ENCODE measurements at places on chromosomes 2 and 18.
A peak's percentile ranks its signal among the peaks of the same experiment; 100 is the strongest.

- peak; percentile 53 for DNase-seq
Observed at GRCh38 chr18:36015629-36016028, 43.1 kb downstream of the RMP24 start.

DNA sequence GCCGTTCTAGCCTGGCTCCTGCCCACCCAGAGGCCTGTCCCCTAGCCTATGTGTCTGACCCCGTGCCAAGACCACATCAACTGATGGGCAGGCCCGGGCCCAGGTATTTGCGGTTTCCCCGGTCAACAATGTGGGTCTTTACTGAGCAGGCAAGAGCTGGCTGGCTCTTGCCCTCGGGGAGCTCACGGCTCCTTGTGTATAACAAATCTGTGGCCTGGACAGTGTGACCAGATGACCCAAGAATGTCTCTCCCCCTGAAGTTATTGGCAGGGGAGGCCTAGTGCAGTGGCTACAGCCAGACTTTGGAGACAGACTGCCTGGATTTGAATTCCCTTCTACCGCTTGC, 179.6 kb downstream of the KLHL29 start:
- DNase-seq, result no peak

DNA sequence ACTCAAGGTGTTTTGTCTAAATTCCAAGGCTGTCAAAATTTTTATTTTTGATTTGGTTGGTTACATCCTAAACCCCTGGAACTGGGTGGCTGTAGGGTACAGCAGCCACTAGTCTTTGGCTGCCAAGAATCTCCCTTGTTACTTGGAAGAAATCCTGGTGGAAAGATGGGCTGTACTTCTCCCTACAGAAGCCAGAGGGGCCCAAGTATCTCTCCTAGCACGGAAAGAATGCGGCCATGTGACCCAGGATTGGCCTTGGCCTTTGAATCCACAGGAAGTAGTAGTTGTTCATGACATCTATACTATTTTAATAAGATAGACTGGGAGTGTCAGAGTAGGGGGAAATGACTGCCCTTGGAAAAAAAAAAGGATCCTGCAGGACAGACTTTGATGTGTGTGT, 54.4 kb upstream of the MYO3B start:
- no peak for DNase-seq

DNA sequence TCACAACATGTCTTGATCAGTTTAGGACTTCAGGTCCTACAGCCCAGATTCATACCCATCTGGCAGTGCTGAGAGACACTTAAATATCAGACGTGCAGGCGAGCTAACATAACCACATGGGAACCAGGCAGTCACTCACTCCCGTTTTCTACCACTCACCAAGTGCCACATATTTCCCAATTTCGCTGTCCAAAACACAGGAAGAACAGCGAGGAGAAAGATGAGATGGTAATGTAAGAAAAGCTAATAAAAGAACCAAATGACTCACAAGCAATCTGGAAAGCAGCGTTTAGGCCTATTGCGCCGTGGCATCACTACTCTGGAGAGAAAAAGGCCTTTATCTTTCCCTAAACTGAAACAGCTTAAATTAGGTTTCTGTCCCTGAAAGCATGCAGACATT, 647.8 kb upstream of the SLC39A10 start:
- DNase-seq, result no peak

- DNase-seq, result no peak
Observed at GRCh38 chr2:8067784-8068336, 614.0 kb upstream of the ID2 start.

DNA sequence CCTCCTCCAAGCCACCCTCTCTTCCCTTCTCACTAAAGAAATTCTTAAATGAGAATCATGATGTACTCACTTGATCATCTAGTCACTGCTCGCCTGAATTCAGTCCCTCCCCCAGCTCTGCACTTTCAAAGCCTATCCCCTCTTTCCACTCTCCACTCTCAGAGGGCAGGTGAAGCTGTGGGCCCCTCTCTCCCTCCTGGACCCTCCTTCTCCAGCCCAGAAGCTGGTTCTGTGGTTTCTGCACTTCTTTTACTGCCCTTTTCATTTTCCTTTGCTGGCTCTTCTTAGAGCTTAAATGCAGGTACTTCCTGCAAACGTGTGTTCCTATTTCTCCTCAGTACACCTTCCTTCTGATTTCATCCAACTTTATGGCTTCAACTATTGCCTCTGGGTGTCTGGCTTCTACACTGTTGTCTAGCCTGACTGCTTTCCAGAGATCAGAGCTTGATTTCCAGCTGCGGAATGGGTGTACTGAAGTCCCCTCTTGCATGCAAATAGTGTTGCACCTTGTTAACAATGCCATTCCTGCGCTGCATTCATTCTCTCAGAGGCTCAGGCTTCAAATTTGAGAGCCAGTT, 15.3 kb upstream of the TXNDC2 start:
- DNase-seq, result no peak

DNA sequence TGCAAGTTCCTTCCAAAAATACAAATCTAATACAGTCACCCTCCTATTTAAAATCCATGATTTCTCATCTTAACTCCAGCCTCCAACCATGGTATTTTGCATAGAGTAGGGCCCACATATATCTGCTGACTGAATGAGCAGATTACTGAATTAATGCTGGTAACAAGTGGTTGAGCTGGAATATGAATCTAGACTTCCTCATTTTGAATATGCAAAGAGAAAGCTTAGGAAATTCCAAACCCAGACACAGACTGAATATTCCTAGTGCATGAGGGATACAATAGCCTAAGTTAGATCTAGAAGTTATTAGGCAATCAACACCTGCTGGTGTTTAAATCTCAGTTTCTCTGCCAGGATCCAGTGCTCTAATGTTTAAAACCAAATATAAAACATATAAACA, 215.1 kb upstream of the CYP26B1 start:
- DNase-seq, result no peak

DNA sequence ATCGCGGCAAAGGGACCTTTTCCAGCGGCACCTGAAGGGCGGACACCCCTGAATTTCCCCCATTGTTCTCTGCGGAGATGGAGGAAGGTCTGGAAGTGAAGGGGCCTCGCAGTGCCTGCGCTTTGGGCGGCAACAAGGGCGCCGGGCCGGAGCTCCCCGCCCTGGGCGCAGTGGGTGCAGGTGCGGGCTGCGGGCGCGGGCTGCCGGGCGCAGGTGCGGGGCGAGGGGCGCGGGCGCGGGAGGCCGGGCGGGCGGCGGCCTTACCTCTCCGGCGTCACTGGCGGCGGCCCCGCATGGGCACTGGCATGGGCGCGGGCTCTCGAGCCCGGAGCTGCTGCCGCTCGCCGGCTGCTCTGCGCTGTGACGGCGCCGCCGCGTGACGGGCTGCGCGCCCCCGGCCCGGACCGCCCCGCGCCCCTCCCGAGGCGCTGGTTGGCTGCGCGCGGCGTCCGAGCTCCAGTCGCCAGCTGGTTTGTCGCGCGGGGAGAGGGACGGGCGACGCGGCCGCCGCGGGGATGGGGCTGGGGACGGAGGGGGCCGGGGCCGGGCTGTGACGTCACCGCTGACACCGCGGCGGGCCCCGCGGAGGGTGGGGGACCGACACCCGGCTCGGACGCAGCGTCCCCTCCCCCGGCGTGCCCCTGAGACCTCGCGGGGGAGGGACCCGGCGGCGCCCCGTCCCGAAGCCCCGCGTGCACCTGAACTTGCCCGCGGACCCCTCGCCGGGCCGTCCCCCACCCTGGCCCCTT, at the start of gene KIF1A:
Gene KIF1A, minus strand, starts transcription at position 362 of the 749 bp plus-strand sequence. CDS start 22,467 bp downstream, outside the sequence.
- DNase-seq, result no peak

DNA sequence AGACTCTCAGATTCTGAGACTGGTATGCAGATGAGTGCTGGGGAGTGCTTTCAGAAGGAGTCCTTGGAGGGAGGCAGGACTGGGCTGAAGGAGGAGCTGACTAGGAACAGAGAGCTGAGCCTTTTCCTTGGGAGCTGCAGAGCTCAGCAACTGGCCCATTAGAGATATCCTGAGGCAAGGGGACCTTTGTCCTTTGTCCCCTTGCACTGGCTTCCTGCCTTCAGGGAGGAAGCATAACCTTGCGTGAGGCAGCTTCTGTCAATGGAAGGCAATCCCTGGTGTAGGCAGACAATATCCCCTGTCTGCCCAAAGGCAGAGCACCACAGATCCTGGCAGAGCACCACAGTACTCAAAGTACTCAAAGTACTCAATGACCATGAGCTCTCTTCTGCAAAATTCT, 375.3 kb downstream of the HRH4 start:
- DNase-seq, result no peak

DNA sequence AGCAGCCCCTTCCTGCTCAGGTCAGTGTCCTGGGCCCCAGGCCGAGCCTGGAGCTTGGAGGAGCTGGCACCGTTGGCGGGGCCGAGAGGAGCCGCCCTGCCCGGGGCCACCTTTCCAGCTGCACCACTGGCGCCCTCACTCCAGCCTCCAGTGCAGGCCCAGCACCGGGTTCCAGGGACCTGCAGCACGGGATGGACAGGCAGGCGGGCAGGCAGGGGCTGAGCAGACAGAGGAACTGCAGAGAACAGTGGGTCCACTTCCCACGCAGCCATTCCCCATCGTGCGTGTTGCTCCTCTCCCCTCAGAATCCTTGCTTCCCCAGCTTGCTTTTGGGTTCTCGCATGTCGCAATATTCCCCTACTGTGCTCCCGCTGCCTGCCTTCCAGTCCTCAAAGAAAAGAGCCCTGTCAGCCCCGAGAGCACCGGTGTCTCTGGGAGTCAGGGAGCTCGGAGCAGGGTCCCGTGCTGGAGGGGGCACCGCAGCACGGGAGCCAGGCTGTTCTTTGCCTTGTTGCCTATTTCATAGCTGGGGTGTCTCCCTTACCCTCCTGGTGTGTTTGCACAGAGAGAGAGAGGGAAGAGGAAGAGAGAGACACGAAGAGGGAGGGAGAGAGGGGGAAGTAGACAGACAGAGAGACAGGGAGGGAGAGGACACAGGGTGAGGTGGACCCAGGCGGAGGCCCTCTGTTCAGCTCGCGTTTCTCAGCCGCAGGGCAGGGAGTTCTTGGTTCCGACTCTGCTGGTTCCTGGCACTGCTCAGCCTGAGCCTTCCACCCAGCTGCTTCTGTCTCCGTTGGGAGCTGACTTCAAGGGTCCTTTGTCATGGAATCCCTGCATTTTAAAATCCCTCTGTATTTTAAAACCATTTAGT, 126.0 kb downstream of the MBP start:
- DNase-seq, result no peak

DNA sequence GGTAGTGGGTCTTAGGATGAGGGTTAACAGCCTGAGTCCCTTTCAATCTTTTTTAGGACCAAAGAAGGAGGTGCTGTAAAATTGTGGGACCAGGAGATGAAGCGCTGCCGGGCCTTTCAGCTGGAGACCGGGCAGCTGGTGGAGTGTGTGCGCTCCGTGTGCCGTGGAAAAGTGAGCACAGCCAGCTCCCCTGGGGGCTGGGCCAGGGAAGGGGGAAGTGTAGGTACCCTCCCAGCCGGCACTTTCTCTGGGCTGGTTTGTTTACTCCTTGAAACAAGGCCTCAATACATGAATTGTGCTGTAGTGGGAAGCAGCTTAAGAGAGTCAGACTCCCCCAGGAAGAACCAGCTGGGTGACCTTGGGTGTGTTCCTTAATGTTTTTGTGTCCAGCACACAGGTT, 90.1 kb downstream of the RTN4 start:
- no peak for DNase-seq
